ENCODE measurements at places on chromosomes 3 and 15.

DNA sequence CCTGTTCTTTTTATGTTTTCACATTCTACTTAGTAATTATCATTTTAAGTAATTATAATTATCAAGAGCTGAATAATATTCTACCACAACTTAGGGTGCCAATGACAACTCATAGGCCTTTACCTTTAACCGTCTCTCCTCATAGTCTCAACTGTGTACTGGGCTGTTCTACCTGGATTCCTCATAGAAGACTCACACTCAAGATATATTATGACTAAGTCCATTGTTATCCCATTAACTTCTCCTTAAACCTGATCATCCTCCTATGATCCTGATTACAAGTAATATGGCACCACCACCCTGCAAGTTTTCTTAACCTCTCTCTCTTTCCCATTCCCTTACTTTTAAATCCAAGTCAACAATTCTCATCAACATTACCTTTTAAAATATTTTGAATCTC lies 285.9 kb upstream of the VEPH1 start:
- no peak for DNase-seq

- DNase-seq, result no peak
These were observed 54.3 kb downstream of the SLC30A4 start for GRCh38 chr15:45468294-45468693.

DNA sequence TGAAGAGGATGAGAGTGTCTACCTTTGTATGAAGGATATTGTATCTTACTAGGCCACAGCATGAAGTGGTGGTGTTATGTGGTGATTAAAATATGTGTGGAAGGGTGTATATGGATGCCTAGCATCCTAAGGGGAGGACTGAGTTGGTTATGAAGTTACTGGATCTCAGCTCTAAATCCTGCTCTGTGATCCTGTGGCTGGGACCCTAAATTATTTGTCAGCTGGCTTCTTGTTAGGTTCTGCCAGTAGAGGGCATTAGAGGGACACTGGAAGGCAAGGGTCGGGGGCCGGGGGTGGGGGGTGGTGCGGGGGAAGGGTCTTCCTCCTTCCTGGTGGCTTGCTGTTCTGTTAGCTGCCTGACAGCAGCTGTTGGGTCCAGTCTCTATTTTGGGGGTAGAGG lies 34.9 kb downstream of the MORF4L1 start:
- DNase-seq, result no peak

DNA sequence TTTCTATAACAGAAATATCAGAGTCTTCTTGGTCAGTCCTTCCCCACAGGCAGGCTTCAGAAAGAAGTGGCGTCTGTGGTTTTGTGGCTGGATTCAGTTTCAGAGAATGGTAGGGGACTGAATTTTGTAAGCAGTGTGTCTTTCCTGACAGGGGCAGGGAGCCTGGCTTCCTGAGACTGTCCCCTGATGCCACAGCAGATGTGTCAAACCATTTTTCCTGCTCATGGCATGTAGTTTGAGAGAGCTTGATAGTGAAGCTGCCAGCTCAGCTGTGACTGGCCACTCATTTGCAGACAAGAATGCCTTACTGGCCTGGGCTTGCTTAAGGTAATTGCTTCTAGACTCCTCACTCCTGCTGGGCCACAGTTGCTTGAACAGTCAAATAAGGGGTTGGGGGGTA lies 26.4 kb downstream of the LARS2 start:
- no peak for DNase-seq

DNA sequence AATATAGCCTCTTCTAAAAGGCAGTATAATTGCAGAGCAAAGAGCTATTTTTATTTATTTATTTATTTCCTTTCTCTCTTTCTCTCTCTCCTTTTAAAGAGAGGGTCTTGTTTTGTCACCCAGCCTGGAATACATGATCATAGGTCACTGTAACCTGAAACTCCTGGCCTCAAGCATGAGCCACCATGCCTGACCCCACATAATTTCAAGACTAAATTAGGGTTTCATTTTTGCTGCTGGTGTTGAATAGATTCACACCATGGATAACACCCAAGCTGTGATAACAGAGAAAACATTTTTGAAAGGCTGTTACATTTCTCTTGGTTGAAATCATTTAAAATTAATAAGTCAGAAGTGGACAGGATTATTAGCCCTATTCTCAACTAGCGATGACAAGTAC lies 131.6 kb downstream of the LEKR1 start:
- no peak for DNase-seq

DNA sequence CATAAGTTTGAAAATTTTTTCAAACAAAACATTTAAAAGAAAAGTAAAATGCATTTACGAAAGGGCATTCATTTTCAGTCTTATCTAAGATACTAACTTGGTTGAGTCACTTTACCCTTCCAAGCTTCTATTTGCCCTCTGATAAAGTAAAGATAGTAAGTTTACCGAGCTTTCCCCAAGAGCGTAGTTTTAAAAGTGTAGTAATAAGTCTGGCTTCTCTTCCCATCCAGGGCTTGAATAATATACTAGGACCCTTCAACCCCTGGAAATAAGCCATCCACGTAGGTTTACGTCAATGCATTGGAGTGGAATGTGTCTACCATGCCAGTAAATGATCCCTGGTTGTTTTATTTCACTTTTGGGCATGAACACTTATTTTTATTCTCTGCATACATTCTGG lies 608.3 kb downstream of the NTRK3 start:
- no peak for DNase-seq

- peak; percentile 17 for DNase-seq
These were observed 635 bp downstream of the TUBGCP5 start for GRCh38 chr15:23038726-23039142.

GRCh38 chr3:155753038-155753639 lies 8.3 kb upstream of the PLCH1 start:
- DNase-seq, result peak; percentile 27

- DNase-seq, result no peak
These were observed 48.2 kb upstream of the MYO5C start for GRCh38 chr15:52343831-52344230.

- no peak for DNase-seq
These were observed 10.3 kb downstream of the USF3 start for GRCh38 chr3:113685956-113686721.

DNA sequence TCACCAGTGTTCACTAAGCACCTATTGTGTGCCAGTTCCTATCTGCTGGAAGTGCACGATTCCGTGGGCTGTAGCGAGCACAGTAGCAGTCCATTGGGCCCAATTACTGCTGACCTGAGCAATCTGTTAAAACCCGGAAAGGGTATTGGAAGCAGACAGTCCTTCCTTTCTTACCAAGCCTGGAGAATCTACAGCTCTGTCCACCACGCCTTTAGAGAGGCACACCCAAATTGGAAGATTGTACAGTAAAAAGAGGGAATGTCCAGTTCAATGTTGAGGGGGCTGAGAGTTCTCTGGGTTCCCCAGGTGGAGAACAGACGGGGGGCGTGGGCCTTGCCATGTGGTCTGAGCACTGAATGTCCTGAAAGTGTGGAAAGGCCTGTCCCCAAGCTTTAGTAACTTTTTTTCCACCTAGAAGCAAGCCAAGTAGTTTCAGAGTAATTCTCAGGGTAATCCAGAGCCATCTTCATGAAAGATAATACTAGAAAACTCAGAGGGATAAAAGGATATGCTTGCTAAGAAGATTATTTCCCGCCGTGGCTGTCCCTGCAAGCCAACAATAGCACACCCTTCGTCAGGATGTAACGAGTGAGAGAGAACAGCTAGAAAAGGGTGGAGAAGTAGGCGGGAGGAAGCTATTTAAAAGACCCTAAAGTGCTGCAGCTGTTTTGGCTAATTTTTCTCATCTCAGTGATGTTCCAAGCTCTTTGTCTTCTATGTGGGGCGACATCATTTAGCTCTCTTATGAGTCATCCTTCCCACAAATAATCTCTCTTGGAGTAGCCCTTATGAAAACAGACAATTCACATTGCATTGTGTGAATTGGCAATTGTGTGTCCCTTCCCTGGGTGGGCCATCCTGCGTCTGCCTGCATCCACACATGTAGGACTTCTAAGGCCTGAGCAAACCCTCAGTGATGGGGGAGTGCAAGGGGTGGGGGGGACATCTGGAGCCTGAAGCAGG lies 181.0 kb downstream of the ATG7 start:
- no peak for DNase-seq

DNA sequence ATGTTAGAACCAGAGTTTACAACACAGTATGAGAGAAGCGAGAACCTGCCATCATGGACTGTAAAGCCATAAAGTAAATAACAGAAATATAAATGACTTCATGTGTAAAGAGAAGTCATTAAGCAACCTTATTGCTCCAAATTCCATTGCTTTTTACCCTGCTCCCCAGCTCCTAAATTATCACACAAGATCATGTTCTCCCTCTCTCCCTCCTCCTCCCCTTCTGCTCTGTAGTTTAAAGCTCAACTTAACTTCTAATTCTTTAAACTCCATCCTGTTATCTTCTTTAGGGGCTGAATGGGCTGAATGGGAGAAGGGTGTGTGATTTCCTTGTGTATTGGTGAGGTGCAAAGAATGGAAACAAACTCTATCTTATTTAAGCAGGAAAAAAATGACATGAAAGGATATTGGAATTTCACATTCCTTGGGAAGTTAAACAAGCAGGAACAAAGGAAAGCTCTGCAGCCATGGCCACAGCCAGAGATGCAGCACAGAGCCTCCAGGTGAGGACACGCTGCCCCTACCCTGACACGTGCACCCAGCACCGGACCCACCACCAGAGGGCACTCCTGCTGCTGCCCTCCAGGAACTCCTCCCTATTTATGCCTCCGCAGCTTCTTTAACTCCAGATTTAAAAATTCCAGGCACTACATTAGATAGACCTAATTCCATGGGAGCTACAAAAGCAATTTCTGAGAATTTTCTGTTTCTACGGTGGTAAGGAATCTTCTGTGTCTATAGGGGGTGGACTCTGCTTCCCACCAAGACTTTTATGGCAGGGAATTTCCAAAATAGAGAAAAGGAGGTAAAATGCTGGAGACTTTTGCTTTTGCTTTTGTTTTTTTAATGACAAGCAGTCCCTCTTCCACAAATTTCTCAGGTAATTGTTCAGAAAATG lies 76.9 kb upstream of the ABI3BP start:
- peak; percentile 44 for DNase-seq

GRCh38 chr3:186080849-186081438 lies 27.9 kb downstream of the ETV5 start:
- no peak for DNase-seq

DNA sequence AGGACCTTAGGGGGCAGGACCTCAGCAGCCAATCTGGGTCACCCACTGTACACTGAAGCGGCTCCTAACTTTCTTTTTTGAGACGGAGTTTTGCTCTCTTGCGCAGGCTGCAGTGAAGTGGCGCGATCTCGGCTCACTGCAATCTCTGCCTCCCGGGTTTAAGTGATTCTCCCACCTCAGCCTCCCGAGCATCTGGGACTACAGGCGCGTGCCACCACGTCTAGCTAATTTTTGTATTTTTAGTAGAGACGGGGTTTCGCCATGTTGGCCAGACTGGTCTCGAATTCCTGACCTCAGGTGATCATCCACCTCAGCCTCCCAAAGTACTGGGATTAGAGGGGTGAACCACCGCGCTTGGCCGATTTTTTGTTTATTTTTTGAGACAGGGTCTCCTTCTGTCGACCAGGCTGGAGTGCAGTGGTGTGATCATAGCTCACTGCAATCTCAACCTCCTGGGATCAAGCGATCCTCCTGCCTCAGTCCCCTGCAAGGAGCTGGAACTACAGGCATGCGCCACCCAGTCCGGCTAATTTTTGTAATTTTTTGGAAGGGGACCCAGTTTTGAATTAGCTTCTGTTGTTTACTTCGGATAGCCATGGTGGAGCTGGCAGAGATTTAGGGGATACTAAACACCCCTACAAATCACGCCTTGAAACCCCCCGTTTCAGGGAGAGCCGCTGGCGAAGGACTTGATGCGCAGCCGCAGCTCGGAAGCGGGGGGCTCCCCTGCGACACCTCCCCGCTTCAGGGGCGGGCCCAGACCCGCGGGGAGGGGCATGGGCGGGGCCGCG lies 1.5 kb upstream of the CLK3 start:
- DNase-seq, result no peak

GRCh38 chr3:73624821-73625665 lies at the start of gene PDZRN3:
Gene PDZRN3 (minus strand): TSS chr3:73624941.
- no peak for DNase-seq

GRCh38 chr3:27165321-27165721 lies 203.9 kb downstream of the NEK10 start:
- DNase-seq, result no peak

DNA sequence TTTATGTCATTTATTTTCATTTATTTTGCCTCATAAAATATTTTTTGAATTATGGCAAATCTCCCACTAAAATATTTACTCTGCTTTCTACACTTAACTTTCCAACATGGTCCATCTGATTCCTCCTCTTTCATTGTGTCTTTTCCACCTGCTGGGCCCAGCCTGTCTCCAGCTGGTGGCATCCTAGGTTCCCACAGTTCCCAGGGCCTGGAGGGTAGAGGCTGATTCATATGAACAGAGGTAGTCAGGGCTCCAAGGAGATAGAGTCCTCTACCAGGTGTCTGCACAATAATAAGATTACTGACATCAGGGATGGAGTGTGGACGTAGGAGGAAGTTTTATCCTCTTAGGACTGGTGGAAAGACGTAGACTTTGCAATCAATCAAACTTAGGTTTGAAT lies 14.3 kb downstream of the ZBTB38 start:
- DNase-seq, result no peak

GRCh38 chr15:71781179-71781964 lies 29.0 kb upstream of the NR2E3 start:
- DNase-seq, result no peak

- no peak for DNase-seq
These were observed 79.4 kb upstream of the OSTN start for GRCh38 chr3:191119415-191120295.

DNA sequence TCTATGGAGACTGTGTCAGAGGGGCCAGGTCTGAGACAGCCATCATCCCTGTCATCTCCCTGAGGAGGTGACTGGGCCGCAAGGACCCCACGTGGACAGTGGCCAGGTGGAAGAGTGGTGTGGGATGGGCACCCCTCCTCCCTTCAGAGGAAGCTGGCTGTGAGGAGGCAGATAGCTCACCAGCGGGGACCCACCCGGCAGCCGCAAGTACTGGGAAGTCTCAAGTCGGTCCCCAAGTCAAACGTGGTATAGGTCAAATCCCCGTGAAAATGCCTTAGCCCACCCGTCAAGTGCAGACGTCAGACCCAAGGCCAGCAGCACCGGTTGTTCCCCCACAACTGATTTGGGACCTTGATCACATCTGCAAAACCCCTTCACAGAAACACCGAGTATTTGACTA lies 12.3 kb upstream of the KLF13 start:
- DNase-seq, result no peak

GRCh38 chr3:127206154-127206553 lies 13.2 kb downstream of the PRR23E start:
- DNase-seq, result no peak
